Stimulated activated CD4-positive, alpha-beta T cell treated with anti-CD3 and anti-CD28 coated beads, Interleukin-15, amount 100 ng/mL, for 48 hours (primary cell): ENCODE measurements at places on chromosomes 7 and 10.

- DNase-seq = no peak
Observed at GRCh38 chr10:6215683-6216484, 13.2 kb downstream of the PFKFB3 start.

- DNase-seq = peak; percentile 56
Observed at GRCh38 chr10:42932735-42933447, 144.0 kb upstream of the RET start.

GRCh38 chr10:28082885-28083284 lies 84.0 kb upstream of the ODAD2 start:
- DNase-seq = no peak

GRCh38 chr7:150325110-150325611 lies 1.8 kb upstream of the ACTR3C start:
- DNase-seq = no peak

DNA sequence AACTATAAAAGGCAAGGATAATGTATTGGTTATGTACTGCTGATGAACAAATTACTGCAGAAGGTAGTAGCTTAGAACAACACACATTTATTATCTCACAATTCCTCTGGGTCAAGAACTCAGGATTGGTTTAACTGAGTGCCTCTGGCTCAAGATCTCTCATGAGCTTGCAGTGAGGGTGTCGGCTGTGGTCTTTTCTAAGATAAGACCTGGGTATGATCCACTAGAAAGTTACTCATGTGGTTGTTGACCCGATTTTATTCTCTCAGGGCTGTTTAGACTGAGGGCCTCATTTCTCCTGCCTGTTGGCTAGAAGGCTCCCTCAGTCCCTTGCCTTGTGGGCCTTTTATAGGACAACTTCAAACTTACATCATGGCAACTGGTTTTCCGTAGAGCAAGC lies 86.7 kb downstream of the VWDE start:
- DNase-seq = no peak

GRCh38 chr10:33422471-33423153 lies 88.1 kb upstream of the NRP1 start:
- no peak for DNase-seq

- DNase-seq = no peak
Observed at GRCh38 chr10:113616244-113617074, 47.4 kb downstream of the NRAP start.

DNA sequence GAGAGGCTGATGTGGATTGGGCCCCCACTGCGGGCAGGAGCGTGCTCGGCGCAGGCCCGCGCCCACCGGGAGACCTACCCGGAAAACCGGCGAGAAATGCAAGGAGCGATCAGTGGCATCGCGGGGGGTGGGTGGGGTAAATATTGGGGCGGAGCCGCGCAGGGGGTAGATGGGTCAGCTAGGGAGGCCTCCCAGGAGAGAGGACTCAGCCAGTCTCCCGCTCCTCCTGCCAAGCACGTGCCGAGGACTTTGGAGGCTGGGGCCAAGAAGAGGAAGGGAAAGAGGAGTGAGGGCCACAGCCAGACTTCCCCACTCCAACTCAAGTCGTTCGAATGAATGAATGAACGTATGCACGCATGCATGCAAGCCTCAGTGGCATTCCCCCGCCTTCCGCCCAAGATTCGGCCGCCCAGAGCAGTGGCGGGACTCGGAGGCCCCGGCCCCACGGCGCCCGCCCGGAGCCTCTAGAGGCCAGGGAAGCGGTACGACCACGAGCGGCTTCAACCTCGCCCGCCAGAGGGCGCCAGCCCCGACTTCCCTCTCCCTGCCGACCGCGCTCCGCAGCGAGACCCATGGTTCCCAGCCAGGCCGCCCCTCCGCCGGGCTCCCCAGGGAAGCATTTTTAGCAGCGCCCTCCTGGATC lies 3.6 kb downstream of the NPM3 start:
- DNase-seq = peak; percentile 67

- DNase-seq = no peak
Observed at GRCh38 chr7:117458977-117459583, 20.7 kb upstream of the CFTR start.

GRCh38 chr10:101708870-101709269 lies 13.9 kb upstream of the FBXW4 start:
- no peak for DNase-seq

- DNase-seq = no peak
Observed at GRCh38 chr7:128919881-128920799, 9.6 kb upstream of the KCP start.

DNA sequence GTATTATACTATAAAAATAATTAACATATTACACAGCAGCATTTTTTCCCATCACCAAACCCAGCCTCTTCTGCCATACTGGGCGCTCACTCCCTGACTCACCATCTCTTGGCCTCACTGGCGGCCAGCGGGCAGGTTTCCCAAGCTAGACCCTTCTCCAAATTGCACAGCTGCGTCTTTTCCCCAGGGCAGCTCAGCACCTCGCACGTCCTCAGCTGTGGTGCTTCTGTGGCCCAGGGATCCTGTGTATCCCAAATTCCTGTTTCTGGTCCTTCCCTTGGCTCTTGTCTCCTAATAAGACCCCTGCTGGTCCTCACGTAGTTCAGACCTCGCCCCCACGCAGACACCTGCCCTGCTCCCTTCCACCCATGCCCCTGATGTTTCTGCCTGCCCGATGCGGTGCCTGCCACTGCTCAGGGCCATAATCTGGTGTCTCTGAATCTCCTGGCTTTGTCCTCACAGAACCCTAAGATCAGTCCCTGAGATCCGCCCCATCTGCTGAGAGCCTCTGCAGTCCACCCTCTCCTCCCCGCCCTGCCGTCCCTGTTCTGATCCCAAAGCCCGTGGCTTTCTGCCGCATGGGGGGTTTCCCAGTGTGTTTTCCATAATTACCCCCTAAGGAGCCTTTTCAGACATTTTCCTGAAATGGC lies 290.1 kb downstream of the TCERG1L start:
- DNase-seq = no peak

- no peak for DNase-seq
Observed at GRCh38 chr10:78116361-78116760, 82.7 kb downstream of the RPS24 start.

DNA sequence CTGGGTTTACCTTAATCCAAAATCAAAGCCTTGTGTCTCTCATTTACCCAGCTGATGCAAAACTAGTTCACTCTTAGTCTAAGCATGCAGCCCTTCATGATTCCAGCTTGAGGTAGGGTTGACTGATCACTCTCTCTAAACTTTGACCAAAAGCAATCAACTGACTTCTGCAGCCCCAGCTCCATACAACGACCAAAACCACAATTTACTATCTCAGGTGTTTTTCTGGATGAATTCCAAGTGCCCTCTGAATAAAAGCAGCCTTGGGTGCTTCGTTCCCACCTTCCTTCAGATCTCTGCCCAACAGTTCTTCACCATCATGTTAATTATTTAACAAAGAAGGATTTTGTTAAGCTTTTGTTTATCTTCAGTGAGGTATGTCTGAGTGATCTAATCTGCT lies 62.6 kb downstream of the CCDC6 start:
- no peak for DNase-seq

DNA sequence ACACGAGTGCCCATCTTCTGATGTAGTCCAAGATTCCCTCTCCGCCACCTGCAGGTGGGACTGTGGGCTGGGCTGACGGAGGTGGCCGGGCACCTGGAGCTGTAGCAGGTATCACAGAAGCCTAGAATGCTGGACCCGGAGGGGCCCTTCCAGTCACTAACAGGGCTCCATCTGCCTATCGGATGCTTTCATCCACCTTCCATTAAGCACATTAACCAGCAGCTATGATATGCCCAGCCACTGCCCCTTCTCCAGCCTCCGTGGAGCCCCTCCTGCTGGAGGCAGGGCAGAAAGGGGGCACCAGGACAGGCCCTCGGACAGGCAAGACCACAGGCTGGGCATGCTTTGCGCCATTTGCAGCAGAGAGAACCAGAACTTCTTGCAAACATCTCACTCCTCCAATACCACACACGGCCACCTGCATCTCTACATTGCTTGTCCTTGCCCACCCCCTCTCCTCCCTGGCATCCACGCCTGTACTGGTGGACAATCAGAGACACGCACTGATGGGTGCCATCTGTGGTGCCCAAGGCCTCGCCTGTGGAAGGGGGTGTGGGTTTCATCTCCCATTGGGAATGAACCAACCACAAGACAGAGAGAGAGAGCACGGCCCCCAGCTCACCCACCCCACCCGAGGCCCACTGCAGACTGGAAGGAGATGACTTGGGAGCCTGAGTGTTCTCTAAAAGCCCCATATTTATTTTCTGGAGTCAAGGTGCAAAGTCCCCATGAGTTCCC lies 16.8 kb downstream of the PRKAG2 start:
- no peak for DNase-seq

DNA sequence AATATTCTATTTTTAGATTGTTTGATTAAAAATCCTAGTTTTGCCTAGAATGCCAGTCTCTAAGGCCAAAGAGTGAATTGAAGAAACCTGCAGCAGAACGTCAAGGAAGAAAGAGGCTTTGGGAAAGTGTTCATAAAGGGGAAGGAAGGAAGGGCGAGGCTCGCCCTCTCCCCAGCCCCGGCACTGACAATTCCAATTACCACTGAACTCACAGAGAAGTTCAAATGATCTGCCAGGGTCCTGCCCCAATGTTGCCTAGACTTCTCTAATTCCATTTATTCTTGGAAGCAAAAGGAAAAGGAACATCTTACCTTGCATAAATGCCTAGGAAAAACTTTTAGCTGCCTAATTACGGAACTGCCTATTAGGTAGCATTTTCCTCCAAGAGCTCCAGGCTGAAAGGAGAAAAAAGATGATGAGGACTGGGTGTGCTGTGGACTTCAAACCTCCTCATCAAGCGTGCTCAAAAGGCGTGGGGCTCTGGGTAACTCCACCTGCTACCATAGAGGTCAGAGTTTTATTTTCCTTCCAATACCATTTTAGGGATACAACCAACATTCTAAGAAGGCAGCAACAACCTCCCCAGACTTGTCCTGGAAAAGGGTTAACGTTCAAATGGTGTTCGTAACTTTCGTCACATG lies 134.5 kb downstream of the PKD1L1 start:
- no peak for DNase-seq

DNA sequence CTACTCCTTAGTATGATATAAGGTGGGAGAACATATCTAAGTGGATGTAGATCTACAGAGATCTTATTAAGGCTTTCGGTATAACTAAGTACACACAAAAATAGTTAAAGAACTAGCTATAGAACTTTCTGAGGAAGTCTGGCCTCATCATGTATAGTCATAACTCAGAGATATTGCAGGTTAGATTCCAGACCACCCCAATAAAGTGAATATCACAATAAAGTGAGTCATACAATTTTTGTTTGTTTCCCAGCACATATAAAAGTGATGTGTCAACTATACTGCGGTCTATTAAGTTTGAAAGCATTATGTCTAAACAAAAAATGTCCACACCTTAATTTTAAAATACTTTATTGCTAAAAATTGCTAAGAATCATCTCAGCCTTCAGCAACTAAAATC lies 24.7 kb upstream of the SEMA3A start:
- DNase-seq = no peak

DNA sequence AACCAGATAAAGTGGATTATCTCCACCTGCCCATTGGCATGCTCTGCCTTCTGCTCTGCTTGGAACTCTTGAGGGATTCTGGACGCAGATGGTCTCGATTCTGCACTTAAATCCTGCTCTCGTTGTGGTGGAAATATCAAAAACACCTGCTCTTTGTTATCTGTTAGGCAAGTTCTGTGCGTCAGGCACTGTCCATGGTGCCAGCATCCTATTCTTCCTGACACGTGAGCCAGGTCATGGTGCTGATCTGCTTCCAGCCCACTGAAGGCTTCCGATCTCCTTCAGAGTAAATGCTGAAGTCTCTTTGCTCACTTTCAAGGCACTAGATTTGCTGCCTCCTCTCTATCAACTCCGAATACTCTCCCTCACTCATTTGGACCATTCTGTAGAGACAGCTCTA lies 505.6 kb downstream of the HTR7 start:
- DNase-seq = no peak

DNA sequence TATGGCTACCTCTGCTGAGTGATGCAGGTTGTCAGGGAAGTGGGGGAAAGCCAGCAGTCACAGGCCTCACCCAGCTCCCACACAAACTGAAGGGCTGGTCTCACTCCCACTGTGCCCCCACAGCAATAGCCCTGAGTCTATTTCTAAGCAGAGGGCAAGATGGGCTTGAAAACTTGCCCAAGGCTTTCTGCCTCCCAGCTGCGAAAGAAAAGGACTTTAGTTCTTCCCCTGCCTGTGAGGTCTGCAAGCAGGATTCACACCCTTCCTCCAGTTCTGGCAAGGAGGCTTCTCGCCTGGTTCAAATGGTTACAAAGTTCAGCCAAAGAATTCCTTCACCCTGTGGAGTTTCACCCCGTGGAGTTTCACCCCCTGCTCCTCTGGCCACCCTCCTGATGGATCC lies 63.3 kb upstream of the PRLHR start:
- DNase-seq = no peak

DNA sequence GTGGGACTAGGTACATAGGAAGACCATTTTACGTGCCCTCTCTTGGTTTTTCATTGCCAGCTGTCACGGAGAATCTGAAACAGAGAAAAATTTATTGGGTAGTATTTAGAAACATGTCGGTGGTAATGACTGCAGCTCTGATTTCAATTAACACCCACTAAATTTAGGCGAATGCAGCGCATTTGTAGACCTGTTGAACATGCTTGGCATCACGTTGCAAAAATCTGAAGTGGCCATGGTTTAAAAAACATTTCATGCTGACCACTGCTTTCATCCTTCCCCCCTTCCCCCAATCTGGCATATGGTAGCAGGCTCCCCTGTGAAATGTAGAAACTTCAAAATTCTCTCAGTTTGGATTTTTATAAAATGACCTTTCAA lies 34.0 kb downstream of the LRMDA start:
- DNase-seq = no peak

GRCh38 chr7:89966067-89966664 lies 188.1 kb upstream of the STEAP1 start:
- DNase-seq = no peak

GRCh38 chr7:81267508-81267907 lies 348.7 kb upstream of the SEMA3C start:
- no peak for DNase-seq

GRCh38 chr10:118108194-118109026 lies 61.7 kb upstream of the RAB11FIP2 start:
- DNase-seq = no peak

DNA sequence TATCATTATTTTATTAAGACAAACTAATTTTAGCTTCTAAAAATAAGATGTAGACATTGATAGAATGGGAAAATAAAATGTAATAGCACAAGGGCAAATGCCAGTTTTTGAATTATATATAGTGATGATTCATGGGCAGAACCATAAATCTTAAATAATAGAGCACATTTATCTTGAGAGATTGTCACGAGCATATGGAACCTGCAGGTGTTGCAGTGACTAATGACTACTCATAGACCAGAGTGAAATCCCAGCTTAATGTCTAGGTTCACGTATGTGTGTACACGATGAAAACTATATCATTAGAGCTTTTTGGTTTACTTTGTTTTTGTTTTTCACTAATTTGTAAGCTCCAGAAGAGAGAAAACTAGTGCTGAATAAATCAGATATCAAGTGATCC lies 150.2 kb upstream of the CACNA2D1 start:
- no peak for DNase-seq

GRCh38 chr7:116258734-116259133 lies 48.4 kb downstream of the TES start:
- DNase-seq = peak; percentile 16
